ENCODE measurements at places on chromosomes 11 and 22. TPM values are rescaled to one million over a fixed set of nuclear protein-coding genes. Genes with fewer than 3 reads are reported as not detected.
A peak's percentile ranks its signal among the peaks of the same experiment; 100 is the strongest.

- DNase-seq, result no peak
Observed at GRCh38 chr11:95559899-95560298, 229.7 kb downstream of the FAM76B start.

- no peak for DNase-seq
Observed at GRCh38 chr11:3929649-3930048, 74.2 kb downstream of the STIM1 start.

DNA sequence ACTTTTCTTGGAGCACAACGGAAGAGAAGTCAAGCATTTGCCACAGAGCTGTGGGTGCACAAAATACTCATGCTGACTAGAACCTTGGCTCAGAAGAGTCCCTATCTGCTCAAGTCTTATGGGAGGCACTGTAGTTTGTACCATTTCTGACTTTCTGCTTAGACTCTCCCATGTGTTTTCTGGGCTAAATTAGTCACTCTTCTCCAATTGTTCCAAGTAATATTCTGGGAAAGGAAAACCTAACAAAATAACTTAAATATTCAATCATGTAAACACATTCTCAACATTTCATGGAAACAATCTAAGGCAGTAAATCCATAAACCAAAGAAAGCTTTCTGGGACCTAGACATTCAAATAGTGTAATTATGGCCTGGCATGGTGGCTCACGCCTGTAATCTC lies 220.7 kb downstream of the SWAP70 start:
- DNase-seq, result no peak

The SLC17A6 gene
- not detected for total RNA-seq

The ASPHD2 gene
- 3.5 TPM for total RNA-seq

GRCh38 chr11:120365512-120365911 lies 29.3 kb downstream of the ARHGEF12 start:
- DNase-seq, result no peak

The IGF2 gene
- 27.6 TPM for total RNA-seq

GRCh38 chr22:37999640-38000272 lies 15.4 kb upstream of the SOX10 start:
- no peak for DNase-seq

DNA sequence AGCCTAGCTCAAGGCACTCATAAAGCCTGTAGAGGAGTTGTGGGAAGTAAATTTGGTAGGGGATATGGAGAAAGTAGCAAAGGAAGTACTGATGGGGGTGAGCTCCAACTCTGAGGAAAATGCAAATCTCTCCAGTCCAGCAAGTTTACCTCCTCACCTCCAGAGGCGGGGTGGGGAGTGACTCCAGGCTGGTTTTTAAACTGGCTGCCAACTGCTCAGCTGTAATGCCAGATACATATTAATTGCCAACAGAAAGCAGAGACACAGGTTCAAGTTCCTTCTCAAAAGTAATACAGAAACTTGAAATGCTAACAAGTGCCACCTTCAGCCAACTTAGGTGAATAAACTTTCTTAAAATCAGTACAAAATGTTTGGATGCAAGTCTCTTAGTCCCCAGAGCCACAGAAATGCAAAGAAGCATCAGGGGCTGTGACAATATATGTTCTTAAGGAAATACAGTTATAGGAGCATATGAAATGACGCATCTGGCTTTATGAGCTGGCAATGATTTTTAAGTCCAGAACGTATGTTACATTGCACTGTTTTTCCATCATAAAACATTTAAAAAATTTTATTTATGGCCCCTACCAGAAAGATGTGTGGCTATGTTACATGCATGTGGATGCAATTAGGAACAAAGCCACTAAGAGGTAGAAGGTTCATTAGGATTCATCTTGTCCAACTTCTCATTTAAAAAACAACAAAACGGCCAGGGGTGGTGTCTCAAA lies 436.4 kb upstream of the CCDC90B start:
- no peak for DNase-seq

The OR2AT4 gene
- not detected for total RNA-seq

DNA sequence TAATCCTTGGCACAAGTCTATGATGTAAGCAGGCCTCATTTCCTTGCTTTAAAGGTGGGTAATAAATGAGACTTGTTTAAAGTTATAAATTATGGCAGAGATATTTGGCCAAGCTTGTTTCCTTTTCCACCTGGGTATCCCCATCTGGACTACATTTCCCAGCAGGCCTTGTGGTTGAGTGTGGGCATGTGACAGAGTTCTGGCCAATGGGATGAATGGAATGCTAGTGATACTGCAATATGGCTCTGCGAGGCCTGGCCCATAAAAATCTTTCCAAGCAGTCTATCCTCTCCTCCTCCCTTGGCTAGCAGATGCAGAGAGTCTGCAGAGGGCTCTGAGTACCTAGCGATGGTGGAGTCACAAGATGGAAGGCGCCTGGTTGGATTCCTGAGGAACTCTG lies 102.5 kb downstream of the TIMP3 start:
- no peak for DNase-seq

The OR52A1 gene
- total RNA-seq, result not detected

DNA sequence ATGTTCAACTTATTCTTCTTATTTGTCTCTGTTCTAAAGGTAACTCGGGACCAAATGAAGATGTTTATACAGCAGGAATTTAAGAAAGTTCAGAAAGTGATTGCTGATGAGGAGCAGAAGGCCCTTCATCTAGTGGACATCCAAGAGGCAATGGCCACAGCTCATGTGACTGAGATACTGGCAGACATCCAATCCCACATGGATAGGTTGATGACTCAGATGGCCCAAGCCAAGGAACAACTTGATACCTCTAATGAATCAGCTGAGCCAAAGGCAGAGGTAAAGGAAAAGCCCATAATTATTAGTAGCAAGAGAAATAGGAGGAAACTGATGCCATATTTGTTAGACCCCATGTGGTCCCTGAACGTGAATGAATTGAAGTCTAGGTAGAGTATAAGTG lies 63.3 kb downstream of the TRIM44 start:
- DNase-seq, result no peak

The POGLUT3 gene
- 13.8 TPM for total RNA-seq

DNA sequence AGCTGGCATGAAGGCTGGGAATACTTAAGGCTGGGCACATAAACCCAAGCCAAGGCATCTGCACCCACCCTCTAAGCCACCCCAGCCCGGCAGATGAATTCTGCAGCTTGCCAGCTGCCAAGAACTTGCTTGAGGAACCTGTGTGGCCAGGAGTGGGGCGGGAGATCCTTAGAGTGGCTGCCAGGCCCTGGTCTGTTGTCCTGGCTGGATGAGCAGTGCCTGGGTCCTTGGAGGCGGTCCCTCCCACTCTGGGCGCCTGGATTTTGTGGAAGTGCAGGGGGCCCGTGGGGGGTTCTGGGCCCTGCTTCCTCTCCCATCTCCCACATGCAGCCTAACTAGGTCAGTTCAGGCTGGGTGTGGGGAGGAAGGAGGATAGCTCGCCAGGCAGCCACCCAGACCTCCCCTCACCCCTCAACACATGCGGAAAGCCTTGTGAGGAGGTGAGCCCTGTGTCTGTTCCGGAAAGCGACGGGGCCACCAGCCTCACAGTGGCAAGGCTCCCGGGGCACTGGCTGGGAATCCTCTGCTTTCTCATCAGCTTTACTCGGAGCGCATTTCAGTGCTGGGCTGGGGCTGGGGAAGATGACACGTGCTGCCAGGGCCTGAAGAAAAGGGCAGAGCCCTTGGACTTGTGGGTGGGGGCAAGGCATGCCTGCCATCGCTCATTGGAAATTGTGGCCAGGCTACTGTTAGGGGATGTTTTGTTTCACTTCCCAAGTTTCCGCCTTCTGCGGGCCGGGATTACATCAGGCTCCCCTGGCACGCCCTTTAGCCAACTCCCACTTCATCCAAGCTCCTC lies 8.4 kb downstream of the DAGLA start:
- DNase-seq, result peak; percentile 86

DNA sequence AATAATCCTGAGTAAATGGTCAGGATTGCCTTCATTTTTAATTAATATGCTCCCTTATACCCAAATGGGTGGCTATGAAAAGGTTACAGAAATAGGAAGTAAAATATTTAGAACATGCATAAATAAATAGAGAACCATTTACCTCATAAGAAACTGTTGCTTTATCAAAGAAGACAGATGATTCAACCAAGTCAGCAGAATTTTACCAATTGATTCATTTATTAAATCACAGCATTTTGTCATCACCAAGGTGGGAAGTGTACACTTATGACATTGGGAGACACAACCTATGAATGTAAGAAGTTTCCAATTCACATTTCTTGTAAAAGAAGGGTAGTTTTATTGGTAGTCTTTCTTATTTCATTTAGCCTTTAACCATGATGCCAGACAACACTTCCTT lies 870.3 kb upstream of the CHORDC1 start:
- no peak for DNase-seq

The MYOD1 gene
- not detected for total RNA-seq

GRCh38 chr22:36741968-36742367 lies 34.0 kb downstream of the IFT27 start:
- DNase-seq, result no peak
